ENCODE measurements at places on chromosomes 16 and 17. TPM values are rescaled to one million over a fixed set of nuclear protein-coding genes. Genes with fewer than 3 reads are reported as not detected.
A peak's percentile ranks its signal among the peaks of the same experiment; 100 is the strongest.

DNA sequence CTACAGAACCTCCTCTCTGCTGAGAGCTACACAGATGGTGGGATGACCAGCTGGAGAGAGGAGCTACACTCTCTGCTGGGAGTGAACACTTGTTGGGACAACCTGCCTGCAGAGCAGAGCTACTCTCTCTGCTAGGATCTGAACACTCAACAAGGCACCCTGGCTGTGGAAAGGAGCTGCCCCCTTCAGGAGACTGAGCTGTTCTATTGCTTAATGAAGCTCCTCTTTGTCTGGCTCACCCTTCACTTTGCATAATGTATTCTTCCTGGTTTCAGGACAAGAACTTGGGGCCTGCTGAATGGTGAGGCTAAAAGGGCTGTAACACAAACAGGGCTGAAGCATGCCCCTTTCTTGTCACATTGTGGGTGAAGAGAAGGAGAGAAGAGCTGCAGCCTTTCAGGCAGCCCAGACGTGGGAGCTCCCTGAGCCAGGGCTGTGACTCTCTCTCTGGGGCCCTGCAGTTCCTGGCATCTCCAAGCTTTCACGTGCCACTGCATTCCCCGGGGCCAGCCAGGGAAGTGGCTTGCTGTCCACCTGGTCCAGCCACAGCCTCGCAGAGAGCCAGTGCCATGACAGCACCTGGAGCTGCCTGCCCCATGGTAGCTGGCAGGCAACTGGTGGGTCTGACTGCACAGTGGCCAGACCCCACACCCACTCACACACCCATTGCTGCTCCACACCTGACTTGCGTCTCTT is 272.8 kb upstream of the KCNJ16 start:
- no peak for DNase-seq
- H3K27me3 ChIP-seq, result no peaks in the 10 kb centered on the region
- H3K4me3 ChIP-seq, result no peak overlapping the region
- H3K36me3 ChIP-seq, result no peaks in the 10 kb centered on the region

DNA sequence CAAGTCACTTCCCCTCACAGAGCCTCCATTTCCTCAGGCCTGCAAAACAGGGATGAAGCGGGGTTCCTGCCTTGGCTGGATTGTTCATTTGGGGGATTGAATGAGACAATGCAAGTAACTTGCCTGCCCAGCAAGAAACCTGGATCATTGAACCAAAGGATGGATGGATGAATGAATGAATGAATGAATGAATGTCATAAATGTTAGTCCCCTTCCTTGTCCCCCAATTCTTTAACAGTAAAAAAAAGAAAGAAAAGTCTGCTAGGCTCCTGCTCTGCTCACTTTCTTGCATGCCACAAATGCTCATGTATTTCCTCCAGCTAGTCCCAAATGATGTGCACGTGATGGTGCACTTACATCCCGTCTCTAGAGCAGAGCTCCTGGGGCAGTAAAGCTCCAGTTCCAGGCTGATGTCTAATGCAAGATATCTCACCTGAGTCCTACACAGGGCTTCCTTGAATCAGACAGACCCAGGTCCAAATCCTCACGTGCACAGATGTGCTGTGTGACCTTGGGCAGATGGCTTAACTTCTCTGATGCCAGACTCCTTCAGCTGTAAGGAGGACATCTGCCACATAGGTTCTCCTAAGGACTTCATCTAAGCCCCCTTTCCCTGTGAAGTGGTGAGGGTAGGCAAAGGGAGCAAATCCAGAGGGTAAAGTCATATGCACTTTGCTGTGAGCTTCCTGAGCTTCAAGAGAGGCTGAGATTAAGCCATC is 45.5 kb downstream of the C16orf82 start:
- H3K4me1 ChIP-seq, result peaks cover 5% of the 10 kb centered on the region
- no peak overlapping the region for H3K27ac ChIP-seq
- H3K4me3 ChIP-seq, result no peak overlapping the region
- DNase-seq, result no peak
- H3K27me3 ChIP-seq, result no peaks in the 10 kb centered on the region

DNA sequence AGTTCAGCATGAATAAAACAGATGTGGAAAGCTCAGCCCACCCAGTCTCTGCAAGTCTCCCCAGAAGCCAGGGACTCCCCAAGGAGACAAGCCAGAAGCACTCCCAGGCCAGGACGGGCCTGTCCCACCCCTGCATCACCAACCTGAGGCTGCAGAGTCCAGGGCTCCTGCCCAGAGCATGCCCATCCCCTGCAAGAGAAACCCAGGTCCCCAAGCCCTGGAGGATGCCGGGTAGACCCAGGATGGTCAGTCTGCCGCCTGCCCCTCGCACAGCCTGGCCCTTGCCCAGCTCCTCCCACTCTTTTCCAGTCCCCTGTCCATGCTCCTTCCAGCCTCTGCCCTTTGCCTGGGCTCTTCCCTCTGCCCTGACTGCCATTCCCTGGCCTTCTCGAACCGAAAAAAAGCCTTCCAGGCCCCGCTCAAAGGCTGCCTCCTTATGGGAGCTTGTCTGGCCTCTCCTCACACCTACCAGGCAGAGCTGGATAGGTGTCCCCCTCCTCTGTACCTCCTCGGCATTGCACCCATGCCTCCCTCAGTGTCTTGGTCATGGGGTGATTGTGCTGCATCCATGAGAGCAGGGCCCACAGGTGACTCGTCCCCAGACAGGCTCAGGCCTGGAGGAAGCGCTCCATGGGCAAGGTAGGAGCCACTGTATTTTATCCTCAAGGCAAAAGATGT is 44.8 kb downstream of the BEAN1 start:
- no peaks in the 10 kb centered on the region for H3K36me3 ChIP-seq
- H3K4me3 ChIP-seq, result no peak overlapping the region
- peaks cover 16% of the 10 kb centered on the region for H3K4me1 ChIP-seq

GRCh38 chr17:27630607-27631410 is at the start of gene LGALS9:
LGALS9 (plus strand) TSS chr17:27631188; CDS start chr17:27631266, 78 bp downstream.
- DNase-seq, result no peak
- H3K27me3 ChIP-seq, result no peaks in the 10 kb centered on the region
- H3K4me3 ChIP-seq, result no peak within 1 kb of the TSS
- no peaks in the 10 kb centered on the region for H3K36me3 ChIP-seq
- peaks cover 4% of the 10 kb centered on the region for H3K4me1 ChIP-seq

DNA sequence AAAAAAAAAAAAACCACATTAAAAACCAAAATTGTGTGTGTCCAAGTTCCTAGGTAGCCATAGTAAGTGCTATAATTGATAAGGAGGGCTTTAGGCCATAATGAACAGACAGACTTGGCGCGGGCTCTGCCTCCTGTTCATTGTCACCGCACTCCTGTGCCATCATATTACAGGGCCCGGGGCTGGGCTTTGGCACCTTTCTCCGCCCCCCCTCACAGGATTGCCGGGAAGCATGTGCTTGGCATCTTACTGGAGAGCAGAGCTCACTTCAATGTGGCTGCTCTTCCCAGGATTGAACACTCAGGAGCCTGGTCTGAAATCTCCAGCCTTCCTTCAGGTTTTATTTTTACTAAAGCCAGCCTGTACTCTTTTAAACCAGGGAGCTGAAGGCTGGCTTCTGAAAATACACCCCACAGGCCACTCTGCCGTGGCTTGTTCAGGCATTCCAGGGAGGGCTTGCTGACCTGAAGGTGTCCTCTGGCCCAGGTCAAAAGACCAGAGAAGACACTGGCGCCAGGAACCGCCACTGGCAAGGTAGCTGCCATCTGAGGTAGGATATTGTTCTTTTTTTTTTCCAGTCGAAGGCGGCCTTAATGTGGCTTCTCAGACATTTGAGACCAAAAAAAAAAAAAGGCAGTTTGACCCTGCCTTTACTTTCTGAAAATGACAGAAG is 39.3 kb downstream of the DHRS7B start:
- no peak overlapping the region for H3K4me3 ChIP-seq
- H3K4me1 ChIP-seq, result no peaks in the 10 kb centered on the region
- H3K27me3 ChIP-seq, result no peaks in the 10 kb centered on the region
- H3K36me3 ChIP-seq, result no peaks in the 10 kb centered on the region
- no peak overlapping the region for H3K27ac ChIP-seq

DNA sequence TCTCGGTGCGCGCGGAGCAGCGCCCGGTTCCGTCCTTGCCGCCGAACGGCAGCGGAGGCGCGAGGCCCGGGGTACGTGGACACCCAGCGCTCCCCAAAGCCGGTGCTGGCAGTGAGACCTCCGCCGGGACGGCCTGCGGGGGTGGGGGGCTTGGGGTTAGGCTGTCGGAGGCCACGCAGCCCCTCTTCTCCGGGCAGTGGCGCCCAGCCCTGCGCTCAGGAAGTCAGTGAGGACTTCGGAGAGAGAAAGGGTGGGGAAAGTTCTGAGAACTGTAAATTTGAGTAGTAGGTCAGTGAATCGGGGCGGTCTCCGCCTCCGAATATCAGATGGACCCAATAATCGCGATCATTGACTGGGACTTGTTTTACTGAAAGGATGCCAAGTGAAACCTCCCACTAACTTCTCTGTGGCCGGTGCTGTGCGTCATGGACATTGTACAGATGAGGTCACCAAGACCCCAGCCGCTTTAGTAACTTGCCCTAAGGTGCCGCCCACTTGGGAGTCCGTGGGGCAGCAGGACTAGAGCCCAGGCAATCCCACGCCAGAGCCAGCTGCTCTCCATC is 468 bp downstream of the IL4R start:
- peaks cover 58% of the 10 kb centered on the region for H3K4me1 ChIP-seq
- H3K4me3 ChIP-seq, result peak overlapping the region; percentile 95
- DNase-seq, result peak; percentile 42

DNA sequence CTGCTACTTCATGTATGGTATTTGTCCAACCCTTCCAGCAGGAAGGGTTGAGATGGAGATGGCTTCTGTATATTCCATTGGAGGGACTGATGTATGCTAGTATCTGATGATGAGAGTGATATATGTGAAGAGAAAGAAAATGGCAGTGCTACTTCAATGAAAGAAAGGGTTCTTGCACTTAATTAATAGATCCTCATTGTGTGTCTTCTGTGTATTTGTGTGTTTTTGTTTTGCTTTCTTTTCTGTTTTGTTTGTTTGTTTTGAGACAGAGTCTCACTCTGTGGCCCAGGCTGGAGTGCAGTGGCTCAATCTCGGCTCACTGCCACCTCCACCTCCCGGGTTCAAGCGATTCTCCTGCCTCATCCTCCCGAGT is 61.2 kb upstream of the CRYM start:
- H3K27me3 ChIP-seq, result no peaks in the 10 kb centered on the region
- H3K4me3 ChIP-seq, result no peak overlapping the region
- no peak for DNase-seq
- no peak overlapping the region for H3K27ac ChIP-seq
- no peaks in the 10 kb centered on the region for H3K4me1 ChIP-seq
- no peaks in the 10 kb centered on the region for H3K36me3 ChIP-seq

- no peak overlapping the region for H3K27ac ChIP-seq
- H3K36me3 ChIP-seq, result no peaks in the 10 kb centered on the region
- DNase-seq, result no peak
- no peak overlapping the region for H3K4me3 ChIP-seq
- H3K27me3 ChIP-seq, result no peaks in the 10 kb centered on the region
- peaks cover 14% of the 10 kb centered on the region for H3K4me1 ChIP-seq
Observed at GRCh38 chr17:1641065-1641403, 4.5 kb downstream of the SCARF1 start.

- no peaks in the 10 kb centered on the region for H3K36me3 ChIP-seq
- H3K4me3 ChIP-seq, result no peak overlapping the region
- peak; percentile 8 for DNase-seq
- H3K27me3 ChIP-seq, result peaks cover 4% of the 10 kb centered on the region
- no peaks in the 10 kb centered on the region for H3K4me1 ChIP-seq
- no peak overlapping the region for H3K27ac ChIP-seq
Observed at GRCh38 chr17:42895185-42895555, 5.4 kb upstream of the G6PC1 start.

- no peak overlapping the region for H3K4me3 ChIP-seq
- peaks cover 3% of the 10 kb centered on the region for H3K4me1 ChIP-seq
- no peaks in the 10 kb centered on the region for H3K27me3 ChIP-seq
- no peaks in the 10 kb centered on the region for H3K36me3 ChIP-seq
- no peak overlapping the region for H3K27ac ChIP-seq
- peak; percentile 79 for DNase-seq
Observed at GRCh38 chr17:43393944-43394482, 4.8 kb upstream of the ARL4D start.

- H3K4me3 ChIP-seq, result no peak overlapping the region
- H3K27ac ChIP-seq, result no peak overlapping the region
- DNase-seq, result no peak
Observed at GRCh38 chr16:69847643-69848042, 85.5 kb downstream of the WWP2 start.

GRCh38 chr17:52824542-52824941 is 666.0 kb upstream of the CA10 start:
- no peaks in the 10 kb centered on the region for H3K4me1 ChIP-seq
- H3K36me3 ChIP-seq, result no peaks in the 10 kb centered on the region
- H3K4me3 ChIP-seq, result no peak overlapping the region

- H3K27ac ChIP-seq, result peak overlapping the region; percentile 99
- H3K4me3 ChIP-seq, result no peak overlapping the region
- peaks cover 29% of the 10 kb centered on the region for H3K36me3 ChIP-seq
- H3K27me3 ChIP-seq, result no peaks in the 10 kb centered on the region
Observed at GRCh38 chr17:40958086-40958953, 8.4 kb downstream of the KRT39 start.

- no peak for DNase-seq
- H3K4me3 ChIP-seq, result no peak overlapping the region
- no peaks in the 10 kb centered on the region for H3K27me3 ChIP-seq
- H3K36me3 ChIP-seq, result no peaks in the 10 kb centered on the region
- peaks cover 33% of the 10 kb centered on the region for H3K4me1 ChIP-seq
Observed at GRCh38 chr17:61427567-61427966, 24.7 kb upstream of the TBX4 start.

- no peak for DNase-seq
- peaks cover 26% of the 10 kb centered on the region for H3K4me1 ChIP-seq
- H3K4me3 ChIP-seq, result no peak overlapping the region
- H3K27ac ChIP-seq, result no peak overlapping the region
- H3K36me3 ChIP-seq, result no peaks in the 10 kb centered on the region
Observed at GRCh38 chr16:48525201-48526057, 84.6 kb downstream of the N4BP1 start.

DNA sequence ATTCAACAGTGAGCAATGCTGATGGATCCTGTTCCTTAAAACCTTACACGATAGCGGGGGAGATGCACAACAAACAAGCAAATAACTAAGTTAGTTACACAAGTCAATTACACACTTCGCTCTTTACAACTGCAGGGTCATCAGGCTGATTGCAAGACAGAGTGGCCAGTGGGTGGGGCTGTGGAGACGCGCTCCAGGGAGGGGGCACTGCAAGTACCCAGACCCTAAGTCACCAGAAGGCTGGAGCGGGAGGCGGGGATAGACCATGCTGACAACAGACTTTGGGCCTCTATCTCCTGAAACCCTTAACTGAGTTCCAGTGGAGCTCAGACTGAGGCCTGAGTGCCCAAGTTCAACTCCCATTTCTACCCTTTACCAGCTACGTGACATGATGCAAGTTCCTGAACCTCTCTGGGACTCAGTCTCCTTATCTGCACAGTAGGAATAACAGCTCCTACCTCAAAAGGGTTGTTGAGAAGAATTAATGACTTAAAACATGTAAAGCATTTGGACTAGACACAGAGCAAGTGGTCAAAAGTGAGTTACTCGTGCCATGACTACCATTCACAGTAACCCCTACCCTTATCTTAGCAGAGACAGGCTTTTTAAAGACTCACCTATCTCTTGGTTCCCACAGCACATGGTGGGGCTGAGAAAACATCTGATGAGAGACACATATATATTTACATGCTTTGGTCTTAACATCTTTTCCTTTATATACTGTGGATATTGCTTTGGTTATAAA is 10.4 kb downstream of the CPPED1 start:
- no peaks in the 10 kb centered on the region for H3K4me1 ChIP-seq
- no peak for DNase-seq
- no peak overlapping the region for H3K27ac ChIP-seq
- no peaks in the 10 kb centered on the region for H3K27me3 ChIP-seq
- H3K4me3 ChIP-seq, result no peak overlapping the region
- no peaks in the 10 kb centered on the region for H3K36me3 ChIP-seq

PYDC1 gene
- total RNA-seq, result not detected

TBC1D3C gene
- total RNA-seq, result 0.22 TPM

ADAD2 gene
- not detected for total RNA-seq

SLC52A1 gene
- total RNA-seq, result not detected

ZFPM1 gene
- total RNA-seq, result 14.6 TPM

DLX4 gene
- 14.0 TPM for total RNA-seq

SNX20 gene
- 0.07 TPM for total RNA-seq

ZPBP2 gene
- not detected for total RNA-seq

MIS12 gene
- 14.7 TPM for total RNA-seq
